Activated naive CD4-positive, alpha-beta T cell (primary cell): ENCODE measurements at places on chromosomes 6 and 20.

DNA sequence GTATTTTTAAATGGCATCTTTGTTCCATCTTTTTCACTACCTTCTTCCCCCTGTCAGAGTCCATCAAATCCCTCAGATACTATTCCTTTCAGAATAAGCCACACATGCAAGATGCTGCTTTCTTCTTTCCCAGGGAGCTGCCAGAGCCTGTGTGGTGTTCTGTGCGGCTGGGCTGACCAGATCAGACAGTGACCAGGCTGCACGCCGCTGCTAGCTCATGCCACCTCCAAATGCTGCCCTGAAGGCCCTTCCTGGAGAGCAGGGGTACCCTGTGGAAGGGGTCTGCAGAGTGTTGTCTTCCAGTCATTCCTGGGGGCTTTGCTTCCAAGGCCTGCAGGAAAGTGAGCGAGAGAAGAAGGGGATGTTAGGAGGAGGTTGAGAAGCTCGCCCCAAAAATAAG lies 179.1 kb upstream of the SUPT3H start:
- DNase-seq: no peak

- no peak for DNase-seq
Observed at GRCh38 chr6:317448-318144, 25.3 kb downstream of the DUSP22 start.

- no peak for DNase-seq
Observed at GRCh38 chr6:110063594-110064263, 85.6 kb downstream of the GPR6 start.

- DNase-seq: no peak
Observed at GRCh38 chr6:163635731-163636364, 221.3 kb downstream of the QKI start.

DNA sequence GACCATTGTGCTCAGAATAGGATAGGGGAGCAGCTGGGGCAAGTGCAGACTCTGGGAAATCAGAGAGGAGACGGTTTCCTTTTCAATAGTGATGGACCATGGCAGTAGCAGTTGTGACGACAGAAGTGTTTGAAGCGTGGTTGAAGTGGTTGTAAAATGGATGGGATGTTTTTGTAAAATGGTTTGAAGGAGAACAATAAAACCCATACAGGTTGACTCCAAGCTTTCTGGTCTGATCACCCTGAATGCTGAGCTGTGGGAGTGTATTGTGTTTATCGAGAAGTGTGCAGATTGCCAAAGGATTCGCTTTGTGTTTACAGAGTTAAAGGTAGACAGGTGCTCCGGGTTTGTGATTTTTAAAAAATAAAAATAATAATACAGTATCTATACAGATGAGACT lies 255.2 kb upstream of the SULF2 start:
- DNase-seq: no peak

GRCh38 chr6:150934380-150934779 lies 68.9 kb downstream of the MTHFD1L start:
- DNase-seq: no peak

GRCh38 chr20:50930976-50931305 lies 296 bp downstream of the ADNP start:
- DNase-seq: peak; percentile 80

DNA sequence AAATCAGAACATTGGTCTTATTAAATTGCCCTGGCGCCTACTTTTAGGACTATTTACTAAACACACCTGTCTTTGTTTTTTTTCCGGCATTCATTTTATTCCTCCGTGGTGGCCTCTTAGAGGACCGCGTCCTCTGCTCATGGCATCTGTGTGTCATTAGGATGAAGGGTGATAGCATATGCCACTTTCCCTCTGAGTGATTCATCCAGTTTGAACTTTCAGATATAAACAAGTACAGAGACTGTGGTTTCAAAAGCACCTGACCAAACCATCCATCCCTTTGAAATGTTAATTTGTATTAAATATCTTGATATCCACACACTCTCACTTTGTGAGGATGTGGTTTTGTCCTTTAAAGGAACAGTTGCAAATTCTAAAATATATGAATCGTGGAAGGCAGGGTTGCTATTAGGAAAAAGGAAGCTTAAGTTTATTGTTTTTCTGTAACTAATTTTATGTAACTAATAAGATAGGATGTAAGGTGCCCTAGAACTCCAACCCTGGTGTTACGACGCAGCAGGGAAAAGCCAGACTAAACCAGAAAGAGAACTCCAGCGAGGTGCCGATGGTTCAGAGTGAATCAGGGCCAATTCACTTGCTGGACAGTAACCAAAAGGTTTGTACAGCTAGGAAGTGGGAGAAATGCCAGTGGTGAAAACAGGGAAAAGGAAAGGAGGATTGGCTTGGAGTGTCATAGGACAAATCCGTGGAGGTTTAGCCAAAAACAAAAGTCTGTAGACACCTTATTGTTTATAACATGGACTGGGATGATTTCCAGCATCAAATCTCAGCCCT lies 98.7 kb downstream of the SHLD1 start:
- no peak for DNase-seq

DNA sequence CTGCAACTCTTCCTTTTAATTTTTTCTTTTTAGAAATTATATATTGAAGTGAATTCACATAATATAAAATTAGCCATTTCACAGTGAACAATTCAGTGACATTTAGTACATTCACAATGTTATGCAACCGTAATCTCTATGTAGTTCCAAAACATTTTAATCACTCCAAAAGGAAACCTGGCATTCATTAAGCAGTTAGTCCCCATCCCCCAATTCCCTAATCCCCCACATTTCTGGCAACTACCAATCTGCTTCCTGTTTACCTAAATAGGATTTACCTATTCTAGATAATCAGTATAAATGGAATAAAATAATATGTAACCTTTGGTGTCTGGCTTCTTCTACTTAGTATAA lies 8.5 kb upstream of the DDX27 start:
- no peak for DNase-seq

DNA sequence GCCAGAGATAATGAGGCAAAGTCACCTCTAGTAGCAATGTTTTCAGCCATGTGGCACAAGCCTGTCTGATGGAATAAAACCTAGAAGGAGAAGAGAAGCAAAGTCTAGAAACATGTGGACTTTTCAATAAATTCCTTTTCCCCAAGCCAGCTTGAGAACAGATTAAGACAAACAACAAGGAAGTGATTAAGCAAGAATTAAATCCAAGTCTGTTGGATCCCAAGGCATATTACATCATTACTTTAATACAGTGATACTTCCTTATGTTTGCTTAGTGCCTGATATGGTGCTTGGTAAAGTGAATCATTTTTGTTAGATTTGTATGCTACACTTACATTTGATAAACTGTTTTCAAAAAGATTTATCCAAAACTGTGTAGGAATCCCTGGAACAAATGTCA lies 260.3 kb upstream of the FAM83B start:
- DNase-seq: no peak

DNA sequence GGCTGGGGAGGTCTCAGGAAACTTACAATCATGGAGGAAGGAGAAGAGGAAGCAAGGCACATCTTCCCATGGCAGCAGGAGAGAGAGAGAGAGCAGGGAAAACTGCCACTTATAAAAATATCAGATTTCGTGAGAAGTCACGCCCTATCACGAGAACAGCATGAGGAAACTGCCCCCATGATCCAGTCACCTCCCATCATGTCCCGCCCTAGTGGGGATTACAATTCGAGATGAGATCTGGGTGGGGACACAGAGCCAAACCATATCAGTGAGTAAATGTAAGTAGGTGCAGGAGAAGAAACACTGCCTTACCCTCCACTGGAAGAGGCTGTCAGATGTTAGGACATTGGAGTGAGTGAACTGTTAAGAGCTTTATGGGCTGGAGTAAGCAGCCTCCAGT lies 270.4 kb downstream of the TFAP2C start:
- DNase-seq: no peak

GRCh38 chr6:72619883-72620696 lies 1.8 kb upstream of the KCNQ5 start:
- peak; percentile 54 for DNase-seq

DNA sequence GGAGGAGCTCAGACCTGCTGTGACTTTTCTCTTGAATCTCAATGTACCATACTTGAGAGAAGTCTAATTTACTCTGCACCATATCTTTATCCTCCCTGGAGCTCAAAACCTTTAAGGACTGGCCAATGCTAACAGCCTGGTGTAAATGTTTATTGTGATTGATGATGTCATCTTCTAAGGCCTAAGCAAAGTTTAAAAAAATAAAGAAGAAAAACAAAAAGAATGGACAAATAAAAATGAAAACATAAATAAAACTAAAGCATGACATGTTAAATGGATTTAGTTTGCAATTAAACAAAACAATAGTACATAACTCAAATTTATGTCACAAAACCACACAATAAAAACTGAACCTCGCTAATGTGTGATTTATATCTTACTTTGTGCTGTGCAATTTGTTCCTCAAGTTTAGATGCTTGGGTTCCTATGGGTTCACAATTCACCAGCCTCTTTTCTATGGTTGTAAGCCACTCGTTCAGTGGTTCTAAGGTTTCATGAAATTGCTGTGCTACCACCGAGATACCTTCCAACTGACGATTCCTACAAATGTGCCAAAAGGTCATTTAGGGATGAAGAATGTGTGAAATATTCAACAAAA lies 113.0 kb downstream of the DST start:
- DNase-seq: no peak

DNA sequence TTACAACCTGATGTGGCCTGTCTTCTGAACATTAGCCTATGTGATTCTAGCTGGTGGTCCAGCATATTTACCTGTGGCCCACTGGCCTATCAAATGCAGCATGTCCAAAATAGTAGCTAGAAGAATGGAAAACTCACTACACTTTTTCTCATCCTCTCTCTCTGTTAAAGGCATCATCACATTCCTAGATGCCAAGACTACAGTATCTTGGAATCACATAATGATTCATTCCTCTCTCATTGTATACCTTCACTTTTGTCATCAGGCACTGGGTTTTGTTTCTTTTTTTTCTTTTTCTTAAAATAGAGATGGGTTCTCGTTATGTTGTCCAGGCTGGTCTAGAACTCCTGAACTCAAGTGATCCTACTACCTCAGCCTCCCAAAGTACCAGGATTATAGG lies 45.0 kb downstream of the FAM83B start:
- DNase-seq: no peak

DNA sequence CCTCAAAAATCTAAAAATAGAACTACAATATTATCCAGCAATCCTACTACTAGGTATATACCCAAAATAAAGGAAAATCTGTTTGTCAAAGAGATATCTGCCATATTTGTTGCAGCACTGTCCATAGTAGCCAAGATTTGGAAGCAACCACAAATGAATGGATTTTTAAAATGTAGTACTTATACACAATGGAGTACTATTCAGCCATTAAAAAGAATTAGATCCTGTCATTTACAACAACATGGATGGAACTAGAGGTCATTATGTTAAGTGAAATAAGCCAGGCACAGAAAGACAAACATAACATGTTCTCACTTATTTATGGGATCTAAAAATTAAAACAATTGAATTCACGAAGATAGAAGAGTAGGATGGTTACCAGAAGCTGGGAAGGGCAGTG lies 135.7 kb upstream of the CCDC28A start:
- DNase-seq: no peak

- no peak for DNase-seq
Observed at GRCh38 chr6:89400912-89401399, 11.1 kb downstream of the RRAGD start.

GRCh38 chr20:61297491-61297890 lies 45.4 kb downstream of the CDH4 start:
- DNase-seq: no peak

- DNase-seq: no peak
Observed at GRCh38 chr6:38554014-38554413, 85.7 kb downstream of the BTBD9 start.

DNA sequence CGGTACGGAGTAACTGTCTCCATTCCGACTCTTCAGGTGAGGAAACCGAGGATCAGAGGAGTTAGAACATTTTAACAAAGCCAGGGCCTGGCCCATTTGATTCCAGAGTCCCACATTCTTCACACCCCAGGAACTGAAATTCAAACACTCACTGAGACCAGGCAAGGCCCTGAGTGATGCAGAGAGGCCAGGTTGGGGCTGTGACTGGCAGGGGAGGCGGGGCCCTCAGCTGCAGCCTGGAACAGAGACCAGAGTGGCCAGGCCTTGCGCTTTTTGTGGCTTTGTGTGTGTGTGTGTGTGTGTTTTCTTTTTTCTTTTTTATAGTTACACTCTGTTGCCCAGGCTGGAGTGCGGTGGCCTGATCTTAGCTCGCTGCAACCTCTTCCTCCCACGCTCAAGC lies 57.2 kb downstream of the BCAS4 start:
- DNase-seq: no peak
